T-helper 2 cell (primary cell): ENCODE measurements at places on chromosomes 13 and 19.

- no peak for DNase-seq
These were observed 9.8 kb downstream of the IRS2 start for GRCh38 chr13:109776575-109776974.

- DNase-seq = no peak
These were observed 125.6 kb upstream of the FRY start for GRCh38 chr13:31905961-31906360.

GRCh38 chr13:109803825-109804224, 17.4 kb upstream of the IRS2 start:
- DNase-seq = no peak

GRCh38 chr19:10981252-10981895, 20.5 kb downstream of the SMARCA4 start:
- DNase-seq = no peak
